NCI-H510A (cell line): ENCODE measurements at places on chromosomes 12 and 14.

DNA sequence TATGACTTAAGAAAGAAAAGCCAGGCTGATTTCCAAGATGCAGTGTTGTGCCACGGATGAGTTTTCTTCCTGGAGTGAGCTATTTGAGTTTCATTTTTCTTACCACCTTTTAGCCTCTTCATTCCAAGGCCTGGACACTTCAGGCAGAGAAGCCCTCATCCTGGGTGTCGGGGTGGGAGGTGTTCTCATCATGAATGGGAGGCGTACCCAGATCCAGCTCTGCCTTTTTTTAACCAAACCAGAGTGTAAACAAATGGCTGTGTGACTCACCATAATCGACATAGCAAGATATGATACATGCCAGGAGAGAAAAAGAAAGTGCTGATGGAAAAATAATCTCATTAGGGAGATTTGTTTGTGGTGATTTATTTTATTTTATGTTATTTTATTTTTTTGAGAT is 79.9 kb downstream of the ARF6 start:
- DNase-seq = no peak

GRCh38 chr14:94307410-94307992 is 14.4 kb upstream of the SERPINA10 start:
- DNase-seq = no peak

DNA sequence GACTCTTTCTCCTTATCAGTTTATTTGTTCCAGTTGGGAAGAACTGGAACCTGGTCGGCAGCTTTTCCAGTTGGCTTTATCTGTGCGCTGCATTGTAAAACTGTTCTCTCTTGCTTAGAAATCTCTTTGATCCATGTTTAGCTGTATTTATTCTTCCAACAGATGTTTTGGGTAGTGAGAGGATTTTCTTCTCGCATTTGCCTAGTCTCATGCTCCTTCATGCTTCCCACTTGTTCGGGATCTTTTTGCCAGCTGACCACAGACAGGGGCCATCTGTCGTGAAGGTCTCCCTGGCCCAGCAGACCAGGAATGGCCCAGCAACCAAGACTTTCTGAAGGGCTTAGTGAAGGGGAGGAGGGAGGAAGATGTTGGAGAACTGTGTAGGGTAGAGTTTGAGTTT is 21.6 kb downstream of the NTF3 start:
- DNase-seq = no peak

DNA sequence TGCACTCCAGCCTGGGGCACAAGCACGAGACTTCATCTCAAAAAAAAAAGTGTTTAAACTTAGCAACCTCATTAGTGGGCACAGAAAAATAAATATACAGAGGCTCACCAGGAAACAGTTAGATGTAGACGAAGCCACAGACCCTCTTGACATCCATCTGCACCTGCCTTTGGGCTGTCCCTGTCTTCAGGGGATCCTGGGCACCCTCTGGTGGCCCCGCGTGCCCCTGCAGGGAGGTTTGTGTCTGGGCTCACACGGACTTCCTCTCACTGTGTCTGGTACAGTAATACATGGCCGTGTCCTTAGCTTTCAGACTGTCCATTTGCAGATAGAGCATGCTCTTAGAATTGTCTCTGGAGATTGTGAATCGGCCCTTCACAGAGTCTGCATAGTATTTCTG is 916.5 kb downstream of the TMEM121 start:
- DNase-seq = peak; percentile 36

- DNase-seq = no peak
Measured at GRCh38 chr12:18428416-18428815, 167.1 kb downstream of the PIK3C2G start.

GRCh38 chr12:58356794-58357193 is 415.4 kb downstream of the ATP23 start:
- no peak for DNase-seq

- no peak for DNase-seq
Measured at GRCh38 chr14:56860441-56860840, 50.2 kb upstream of the OTX2 start.

DNA sequence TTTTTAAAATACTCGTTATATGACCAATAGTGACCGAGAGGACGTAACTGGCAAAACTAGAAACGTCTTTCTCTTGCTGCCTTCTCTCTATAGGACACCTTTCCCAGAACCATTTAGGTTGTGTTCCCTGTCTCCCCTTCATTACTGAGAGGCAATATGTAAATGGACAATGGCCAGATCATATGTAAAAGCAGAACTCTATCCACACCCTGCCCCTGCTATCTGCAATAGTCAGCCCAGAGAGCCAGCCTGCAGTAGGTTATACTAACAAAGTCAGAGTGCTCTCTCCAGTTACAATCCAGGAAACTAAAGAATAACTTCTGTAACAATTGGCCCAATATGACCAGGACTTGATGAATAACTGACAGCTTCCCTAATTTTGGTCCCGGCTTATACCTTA is 216.8 kb downstream of the ANO6 start:
- no peak for DNase-seq

DNA sequence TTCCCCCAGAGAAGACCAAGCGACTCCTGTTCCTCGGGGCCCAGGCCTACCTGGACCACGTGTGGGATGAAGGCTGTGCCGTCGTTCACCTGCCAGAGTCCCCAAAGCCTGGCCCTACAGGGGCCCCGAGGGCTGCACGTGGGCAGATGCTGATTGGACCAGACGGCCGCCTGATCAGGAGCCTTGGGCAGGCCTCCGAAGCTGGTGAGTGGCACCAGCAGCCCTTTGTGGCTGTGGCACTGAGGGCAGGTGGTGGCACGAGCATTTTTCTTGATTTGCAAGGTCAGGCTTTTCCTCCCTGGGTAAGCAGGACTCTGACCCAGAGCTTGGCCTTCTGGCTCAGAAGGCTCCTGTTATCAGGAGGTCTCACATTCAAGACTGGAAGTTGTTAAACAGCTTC is 2.7 kb downstream of the SIVA1 start:
- DNase-seq = no peak

GRCh38 chr12:127628645-127629044 is 638.3 kb upstream of the TMEM132C start:
- no peak for DNase-seq

DNA sequence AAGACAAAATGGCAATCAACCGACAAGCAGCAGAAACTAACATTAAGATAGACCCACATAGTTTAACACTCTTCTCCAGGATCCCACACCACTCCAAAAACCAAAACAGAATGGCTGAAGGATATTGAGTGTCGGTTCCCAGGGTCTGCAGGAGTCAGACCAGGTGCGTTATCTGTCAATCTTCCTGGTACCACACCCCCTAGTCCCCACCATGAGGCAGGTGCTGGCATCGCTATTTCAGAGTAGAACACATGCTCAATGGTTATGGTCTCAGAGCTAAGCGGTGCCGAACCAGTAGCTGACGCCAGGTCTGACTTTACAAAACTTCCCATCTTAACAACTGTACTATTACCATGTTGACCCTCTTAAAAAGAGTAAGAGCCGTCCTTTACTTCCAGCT is 10.2 kb downstream of the STX2 start:
- DNase-seq = no peak
